ENCODE measurements at places on chromosomes 1 and 21.
A peak's percentile ranks its signal among the peaks of the same experiment; 100 is the strongest.

DNA sequence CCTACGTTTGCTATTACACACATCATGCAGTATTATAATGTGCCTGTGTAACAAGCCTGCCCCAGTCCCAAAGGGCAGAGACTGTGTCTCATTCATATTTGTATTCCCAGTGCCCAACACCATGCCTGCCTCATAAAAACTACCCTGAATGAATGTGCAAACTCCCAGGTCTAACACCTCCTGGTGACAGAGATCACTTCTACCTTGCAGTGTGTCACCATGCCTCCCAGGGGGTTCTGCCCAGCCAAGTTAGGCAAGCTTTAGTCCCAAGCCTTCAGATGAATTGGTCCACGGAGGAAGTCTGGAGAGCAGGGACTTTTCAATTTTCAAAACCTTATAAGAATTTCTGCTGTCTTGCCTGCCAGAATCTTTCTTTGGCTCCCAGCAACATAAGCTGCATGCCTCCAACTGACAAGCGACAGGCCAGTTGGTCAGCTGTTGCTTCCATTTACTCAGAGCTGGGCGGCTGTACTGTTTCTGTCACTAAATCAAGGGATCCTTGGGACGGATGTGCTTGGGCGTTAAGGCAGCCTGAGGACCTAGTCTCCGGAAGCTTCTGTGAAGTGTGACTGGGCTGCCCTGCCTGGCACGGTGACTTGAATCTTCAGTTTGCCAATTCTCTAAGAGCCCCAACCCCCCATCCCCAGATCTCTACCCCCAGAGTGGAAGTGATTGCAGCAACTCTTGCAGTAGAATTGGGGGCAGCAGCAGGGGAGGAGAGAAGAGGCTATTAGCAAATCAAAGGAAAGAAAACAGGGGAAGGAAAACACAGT, 1.2 kb downstream of the RXRG start:
- DNase-seq = no peak

DNA sequence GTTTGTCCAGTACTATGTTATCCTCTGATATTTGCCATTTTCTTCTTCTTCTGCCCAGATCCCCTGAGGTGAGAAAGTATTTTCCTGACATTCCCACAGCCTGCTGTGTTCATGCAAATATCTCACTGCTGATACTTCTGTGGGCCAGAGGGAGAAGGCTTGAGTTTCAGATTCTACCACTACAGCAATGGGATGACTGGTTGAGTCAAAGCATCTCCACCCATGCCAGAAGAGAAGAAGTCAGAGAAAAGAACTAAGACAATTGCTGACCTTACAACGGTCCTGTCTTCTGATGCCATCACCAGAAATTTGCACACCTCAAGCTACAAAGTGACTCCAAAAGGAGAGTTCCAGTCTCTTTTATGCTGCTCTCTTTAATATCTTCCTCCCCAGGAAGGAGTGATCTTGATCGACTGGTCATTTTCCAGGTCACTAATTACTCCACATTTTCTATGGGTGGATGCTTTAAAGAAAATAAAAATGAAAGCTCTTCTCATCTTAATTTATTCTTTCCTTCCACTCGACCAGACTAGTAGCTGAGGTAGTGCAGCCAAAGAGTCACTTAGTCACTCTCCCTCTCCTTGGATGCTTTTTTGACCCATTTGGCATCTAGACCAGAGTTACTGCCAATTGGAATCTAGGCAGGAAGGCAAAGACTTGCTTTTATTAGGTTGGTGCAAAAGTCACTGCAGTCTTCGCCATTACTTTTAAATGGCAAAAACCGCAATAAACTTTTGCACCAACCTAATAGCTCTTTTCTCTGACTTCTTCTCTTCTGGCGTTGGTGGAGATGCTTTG, 195.1 kb downstream of the PTPRC start:
- DNase-seq = no peak

DNA sequence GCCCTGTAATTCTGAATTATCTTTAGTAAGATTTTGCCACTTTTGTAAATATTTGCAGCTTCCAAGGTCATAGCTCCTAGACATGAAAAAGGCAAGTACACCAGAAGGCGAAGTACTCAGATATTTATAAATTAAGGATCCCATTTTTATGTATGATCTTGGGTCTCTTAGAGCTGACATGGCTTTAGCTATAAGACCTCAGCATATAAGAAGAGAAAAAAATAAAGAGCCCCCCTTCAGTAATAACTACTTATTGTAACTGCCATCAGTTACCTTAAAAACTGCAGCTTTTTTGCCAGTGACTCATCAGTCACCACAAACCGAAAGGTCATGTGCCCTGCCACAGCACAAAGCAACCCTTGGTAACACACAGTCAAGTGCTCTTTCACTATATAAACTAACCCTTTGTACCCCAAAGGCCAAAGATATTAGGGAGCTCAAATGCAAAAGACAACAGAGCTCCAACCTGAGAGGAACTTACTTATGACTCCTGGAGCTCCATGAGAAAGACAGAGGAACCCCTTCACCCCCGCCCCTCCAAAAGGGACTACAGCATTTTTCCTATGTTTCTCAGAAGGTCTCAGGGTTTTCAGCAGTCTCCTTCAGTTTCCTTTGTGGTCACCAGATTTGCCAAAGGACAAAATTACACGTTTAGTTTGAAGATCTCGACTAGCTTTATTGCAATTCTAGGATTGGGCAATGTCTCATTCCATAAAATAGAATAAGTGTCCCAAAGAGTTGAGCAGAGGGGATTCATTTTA, 219.8 kb upstream of the DUSP10 start:
- peak; percentile 2 for DNase-seq

- DNase-seq = no peak
Observed at GRCh38 chr1:157000686-157001085, 44.9 kb downstream of the ARHGEF11 start.

DNA sequence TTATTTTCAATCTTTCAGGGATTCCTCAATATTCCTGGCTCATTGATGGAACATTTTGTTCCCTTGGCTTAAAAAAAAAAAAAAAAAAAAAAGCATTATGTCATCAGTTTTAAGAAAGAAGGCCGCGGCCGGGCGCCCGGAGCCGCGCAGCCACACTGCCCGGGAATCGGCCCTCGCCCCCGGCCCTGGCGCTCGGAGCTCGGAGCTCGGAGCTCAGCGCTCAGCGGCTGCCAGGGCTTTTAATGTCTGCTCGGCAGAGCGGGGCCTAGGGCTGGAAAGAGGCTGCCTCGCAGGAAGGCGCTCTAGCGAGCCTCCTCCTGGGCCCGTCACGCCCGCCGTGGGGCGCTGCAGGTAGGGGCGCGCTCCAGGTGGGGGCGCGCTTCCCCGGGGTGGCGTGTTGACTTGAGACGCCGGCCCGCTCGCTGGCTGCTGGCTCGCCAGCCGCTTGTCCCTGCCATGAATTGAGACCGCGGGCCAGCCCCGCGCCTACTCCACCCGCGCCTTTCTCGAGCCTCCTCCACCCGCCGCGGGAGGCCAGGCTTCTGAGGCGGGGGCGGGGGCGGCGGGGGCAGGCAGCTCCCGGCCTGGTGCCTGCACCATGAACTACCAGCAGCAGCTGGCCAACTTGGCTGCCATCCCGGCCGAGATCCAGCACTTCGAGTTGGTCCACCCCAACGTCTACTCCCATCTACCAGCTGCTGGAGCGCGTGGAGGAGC, 5.4 kb upstream of the TDRD5 start:
- DNase-seq = no peak

DNA sequence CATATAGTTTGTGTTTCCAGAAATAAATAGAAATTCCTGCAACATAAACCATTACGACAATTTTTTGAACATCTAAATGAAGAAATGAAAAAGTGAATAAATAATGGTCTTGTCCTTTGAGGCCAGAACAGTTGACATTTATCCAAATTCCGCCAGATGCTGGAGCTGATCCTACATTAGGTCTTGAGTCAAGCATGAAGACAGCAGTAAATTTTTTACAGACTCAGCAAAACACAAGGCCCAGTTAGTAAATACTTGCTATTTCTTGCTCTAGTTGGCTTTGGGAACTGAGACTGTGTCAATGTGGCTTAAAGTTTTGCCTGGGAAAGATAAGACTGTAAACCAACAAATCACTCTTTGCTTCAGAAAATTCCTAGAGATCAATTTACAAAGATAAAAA, 540.1 kb upstream of the RGS18 start:
- DNase-seq = no peak

DNA sequence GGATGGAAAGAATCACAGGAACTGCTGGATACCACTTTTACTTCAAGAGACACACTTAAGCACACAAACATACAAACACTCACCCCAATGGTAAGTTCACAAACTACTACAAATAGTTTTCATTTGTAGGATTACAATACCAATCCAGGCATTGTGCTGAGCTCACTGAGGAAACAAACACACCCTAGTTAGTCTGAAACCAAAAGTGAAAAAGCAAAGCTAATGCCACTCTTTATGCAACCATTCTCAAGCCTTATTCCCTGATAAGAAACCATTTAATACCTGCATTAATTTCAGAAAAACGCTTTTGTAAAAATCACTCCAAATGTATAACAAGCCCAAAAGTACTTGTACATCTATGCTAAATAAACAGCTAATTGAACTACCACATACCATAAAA, 38.3 kb downstream of the RNF115 start:
- DNase-seq = no peak

GRCh38 chr1:46520063-46520911, 30.7 kb downstream of the DMBX1 start:
- no peak for DNase-seq

GRCh38 chr1:14112613-14113012, 412.6 kb downstream of the PRDM2 start:
- DNase-seq = no peak
